ENCODE measurements at places on chromosomes 16 and 17. TPM values are rescaled to one million over a fixed set of nuclear protein-coding genes. Genes with fewer than 3 reads are reported as not detected.

The CLEC10A gene
- 3.1 TPM for total RNA-seq

DNA sequence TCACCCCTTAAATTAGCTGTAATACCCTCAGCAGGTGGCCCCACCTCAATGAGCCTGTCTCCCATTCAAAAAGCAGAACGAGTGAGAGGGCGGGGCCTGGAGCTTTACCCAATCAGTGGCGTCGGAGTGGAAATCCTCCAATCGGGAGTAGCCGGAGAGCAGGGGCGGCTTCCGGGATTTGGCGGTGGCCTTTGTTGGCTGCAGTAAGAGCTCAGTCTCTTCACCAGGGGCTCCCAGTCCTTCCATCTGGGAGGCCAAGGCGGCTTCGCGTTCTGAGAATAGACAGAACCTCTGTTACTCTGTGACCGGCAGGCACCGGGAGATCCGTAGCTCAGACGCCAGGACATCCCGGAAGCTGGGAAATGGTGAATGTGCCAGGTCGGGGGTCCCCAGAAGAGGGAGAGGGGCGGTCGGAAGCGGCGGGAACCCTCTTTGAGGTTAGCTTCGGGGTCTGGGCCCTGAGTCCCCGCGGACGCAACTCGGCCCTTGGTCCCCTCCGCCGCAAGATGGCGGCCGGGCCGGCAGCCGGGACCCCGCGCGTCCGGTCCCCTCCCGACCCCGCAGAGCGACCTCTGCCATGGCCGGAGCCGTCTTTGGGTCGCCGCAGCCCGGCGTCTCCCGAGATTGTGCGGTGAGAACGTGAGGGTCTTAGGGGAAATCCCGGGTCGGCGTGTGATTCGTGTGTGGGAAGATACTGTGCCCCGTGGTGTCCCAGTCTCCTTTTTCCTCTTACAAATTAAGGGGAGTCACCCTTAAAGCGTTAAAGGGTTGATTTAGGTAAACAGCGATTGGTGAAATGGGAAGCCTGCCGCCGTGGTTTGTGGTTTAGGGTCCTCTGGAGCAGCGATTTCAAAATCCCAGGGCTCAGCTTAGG, 160.3 kb upstream of the ZNF267 start:
- DNase-seq, result peak; percentile 94

DNA sequence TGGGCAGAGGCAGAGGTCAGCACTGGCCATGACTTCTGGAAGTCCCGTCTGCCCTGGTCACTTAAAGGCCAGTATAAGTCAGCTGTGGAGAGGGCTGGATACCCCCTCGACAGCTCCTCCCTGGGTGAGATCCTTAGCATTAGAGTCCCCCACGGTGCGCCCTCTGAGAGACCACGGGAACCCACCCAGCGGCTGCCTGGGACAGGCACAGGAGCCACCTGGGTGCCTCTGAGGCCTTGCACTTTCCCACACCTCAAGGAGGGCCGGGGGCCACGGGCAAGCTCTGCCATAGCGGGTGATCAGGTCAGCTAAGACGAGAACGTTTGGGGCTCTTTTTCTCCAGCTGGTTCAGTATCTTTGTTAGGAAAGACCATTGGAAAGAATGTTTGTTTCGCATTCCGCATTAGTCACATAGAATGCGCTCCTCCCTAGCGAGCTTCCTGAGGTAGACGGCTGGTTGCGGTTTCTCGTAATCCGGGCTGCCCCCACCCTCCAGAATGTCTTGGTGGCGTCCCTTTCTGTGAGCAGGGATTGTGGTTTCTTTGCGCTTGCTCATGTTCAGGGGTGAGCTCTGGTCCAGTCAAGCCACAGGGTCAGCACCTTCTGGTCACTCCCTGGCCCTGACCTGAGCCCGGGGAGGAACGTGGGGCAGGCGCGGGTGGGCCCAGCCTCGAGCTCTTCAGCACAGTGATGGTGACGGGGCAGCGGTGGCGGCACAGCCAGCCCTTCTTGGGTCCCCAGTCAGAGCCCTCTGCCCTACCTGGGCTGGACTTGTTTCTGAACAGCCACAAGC, 25.2 kb downstream of the NME3 start:
- DNase-seq, result no peak

DNA sequence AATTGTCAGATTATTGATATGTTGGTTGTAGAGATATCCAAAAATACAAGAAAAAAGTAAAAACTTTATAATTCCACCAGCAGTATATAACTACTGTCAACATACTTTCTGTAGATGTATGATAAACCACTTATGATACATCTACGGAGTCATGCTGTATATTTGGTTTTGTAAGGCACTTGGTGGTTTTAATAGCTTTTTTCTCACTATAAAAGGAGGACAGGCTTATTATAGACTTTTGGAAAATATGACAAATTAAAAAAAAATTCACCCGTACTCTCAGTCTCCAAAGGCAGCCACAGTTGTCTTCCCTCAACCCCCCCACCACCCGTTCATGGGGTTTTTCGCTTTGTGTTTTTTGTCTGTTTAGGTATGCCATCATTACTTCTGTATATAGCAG, 14.8 kb downstream of the RAI1 start:
- DNase-seq, result no peak

- DNase-seq, result no peak
Observed at GRCh38 chr17:53740312-53740711, 82.4 kb upstream of the KIF2B start.

All from mucosa of descending colon (tissue), 3 donors.